ENCODE measurements at places on chromosomes 11 and 22. TPM values are rescaled to one million over a fixed set of nuclear protein-coding genes. Genes with fewer than 3 reads are reported as not detected.

The UBQLNL gene
- total RNA-seq: 0.04 TPM

The DDX25 gene
- total RNA-seq: not detected

The HIC2 gene
- total RNA-seq: 2.4 TPM

The SYT9 gene
- 0.04 TPM for total RNA-seq

The PLA2G6 gene
- 3.9 TPM for total RNA-seq

The OR52I2 gene
- total RNA-seq: not detected

The SCUBE2 gene
- total RNA-seq: 0.73 TPM

The LRFN4 gene
- 24.1 TPM for total RNA-seq

The MAJIN gene
- total RNA-seq: not detected
